Activated B cell treated with CpG ODN at 0.5 μM for 24 hours (primary cell): ENCODE measurements at places on chromosomes 12 and 14.

- no peak for DNase-seq
Observed at GRCh38 chr12:52946334-52946733, 2.6 kb upstream of the KRT18 start.

- DNase-seq: no peak
Observed at GRCh38 chr12:44848703-44849085, 27.4 kb downstream of the NELL2 start.

- no peak for DNase-seq
Observed at GRCh38 chr12:103852498-103852997, 11.5 kb upstream of the NT5DC3 start.

DNA sequence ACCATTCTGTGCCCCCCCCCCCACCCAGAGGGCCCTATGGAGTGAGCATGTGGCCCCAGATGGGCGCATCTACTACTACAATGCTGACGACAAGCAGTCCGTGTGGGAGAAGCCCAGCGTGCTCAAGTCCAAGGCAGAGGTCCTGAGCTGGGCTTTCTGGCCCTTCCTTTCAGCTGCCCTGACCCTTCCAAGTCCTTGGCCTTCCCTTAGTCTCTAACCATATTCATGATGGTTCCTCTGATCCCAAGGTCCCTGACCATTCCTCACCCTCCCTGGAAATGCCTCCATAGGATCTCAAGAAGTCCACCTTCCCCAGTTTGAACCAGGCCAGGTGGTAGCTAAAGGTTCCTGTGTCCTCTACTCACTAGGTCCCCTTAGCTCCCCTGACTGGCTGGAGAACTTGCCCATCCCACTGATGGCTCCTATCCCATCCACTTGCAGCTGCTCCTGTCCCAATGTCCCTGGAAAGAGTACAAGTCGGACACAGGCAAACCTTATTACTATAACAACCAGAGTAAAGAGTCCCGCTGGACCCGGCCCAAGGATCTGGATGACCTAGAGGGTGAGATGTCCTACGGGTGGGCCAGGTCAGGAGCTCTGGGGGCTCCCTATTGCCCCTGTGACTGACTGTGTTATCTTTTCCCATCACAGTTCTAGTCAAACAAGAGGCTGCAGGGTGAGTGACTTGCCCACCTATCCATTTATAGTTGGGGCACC lies 9.8 kb downstream of the PRPF40B start:
- no peak for DNase-seq

- DNase-seq: no peak
Observed at GRCh38 chr14:97594306-97594705, 797.1 kb downstream of the VRK1 start.

GRCh38 chr14:58978343-58978742 lies 210.1 kb upstream of the DAAM1 start:
- DNase-seq: no peak

GRCh38 chr14:75832621-75833297 lies 149.0 kb downstream of the TGFB3 start:
- no peak for DNase-seq

DNA sequence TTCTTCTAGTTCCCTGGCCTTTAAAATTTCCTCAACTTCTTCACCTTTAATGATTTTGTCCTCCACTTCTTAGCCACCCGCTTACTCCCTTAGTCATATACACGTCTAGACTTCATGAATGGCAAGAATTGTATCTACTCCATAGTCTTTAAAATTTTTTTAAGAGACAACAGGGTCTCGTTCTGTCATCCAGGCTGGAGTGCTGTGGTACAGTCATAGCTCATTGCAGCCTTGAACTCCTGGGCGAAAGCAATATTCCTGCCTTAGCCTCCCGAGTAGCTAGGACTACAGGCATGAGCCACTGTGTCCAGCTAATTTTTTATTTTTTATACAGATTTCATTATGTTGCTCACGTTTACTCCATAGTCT lies 47.9 kb downstream of the BBS10 start:
- no peak for DNase-seq

- no peak for DNase-seq
Observed at GRCh38 chr14:96881713-96882112, 84.5 kb downstream of the VRK1 start.

DNA sequence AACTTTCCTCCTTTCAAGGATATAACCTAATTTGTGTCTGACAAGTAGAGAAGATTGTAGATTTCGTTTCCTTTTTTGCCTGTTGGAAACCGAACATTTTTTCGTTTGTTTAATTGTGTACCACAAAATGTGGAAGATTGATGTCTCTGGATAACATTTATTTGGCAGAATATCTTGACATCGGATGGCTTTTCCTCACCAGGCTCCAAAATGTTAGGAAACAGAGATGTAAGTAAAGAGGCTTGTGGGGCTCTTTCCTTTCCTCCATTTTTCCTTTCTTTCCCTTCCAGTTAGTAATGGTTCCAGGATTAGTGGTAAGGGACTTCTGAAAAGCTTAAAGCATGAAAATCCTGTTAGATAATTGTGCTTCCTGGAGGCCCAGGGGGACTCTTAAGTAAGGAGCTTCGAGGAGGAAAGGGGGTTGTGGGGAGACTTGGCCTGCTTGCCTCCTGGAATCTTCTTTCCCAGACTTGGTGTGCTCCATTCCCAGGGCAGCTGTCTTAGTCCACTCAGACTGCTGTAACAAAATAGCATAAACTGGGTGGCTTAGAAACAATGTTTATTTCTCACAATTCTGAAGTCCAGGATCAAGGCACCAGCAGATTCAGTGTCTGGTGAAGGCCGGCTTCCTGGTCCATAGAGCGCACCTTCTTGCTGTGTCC lies 243.1 kb upstream of the PWP1 start:
- DNase-seq: no peak

DNA sequence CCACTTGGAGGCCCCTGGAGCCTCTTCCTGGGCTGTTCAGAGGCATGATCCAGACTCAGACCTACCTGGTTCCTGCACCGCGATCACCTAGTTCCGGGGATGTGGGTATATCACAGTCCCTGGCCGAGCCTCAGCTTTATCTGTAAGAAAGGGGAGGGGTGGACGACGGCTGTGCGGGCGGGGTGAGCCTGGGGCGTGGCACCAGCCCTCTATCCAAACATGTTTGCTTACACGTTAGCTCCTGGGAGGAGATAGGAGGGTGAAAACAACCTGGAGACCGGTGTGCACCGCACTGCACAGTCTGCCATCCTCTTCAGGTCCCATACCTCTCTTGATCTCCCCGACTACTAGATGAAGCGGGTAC lies 1.2 kb downstream of the ANKRD9 start:
- no peak for DNase-seq

DNA sequence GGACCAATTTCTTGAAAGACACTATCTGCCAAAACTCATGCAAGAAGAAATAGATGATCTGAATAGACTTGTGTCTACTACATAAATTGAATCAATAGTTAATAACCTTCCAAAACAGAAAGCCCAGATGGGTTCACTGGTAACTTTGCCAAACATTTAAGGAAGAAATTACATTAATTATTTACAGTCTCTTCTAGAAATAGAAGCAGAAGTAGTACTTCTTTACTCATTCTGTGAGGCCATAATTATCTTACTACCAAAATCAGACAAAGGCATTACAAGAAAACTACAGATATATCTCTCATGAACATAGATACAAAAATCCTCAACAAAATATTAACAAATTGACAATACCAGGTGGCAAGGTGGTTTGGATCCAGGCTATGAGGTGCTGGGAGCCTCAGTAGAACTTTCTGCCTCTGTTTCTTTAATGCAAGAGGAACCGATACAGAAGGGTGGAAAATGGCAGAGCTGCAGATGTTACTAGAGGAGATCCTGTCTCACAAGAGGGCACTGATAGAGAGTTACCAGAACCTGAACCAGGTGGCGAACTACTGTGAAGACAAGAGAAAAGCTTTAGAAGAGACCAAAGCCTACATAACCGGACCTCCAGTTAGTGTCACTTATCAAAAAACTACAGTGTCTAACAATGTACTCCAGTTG lies 33.7 kb upstream of the KTN1 start:
- DNase-seq: no peak

DNA sequence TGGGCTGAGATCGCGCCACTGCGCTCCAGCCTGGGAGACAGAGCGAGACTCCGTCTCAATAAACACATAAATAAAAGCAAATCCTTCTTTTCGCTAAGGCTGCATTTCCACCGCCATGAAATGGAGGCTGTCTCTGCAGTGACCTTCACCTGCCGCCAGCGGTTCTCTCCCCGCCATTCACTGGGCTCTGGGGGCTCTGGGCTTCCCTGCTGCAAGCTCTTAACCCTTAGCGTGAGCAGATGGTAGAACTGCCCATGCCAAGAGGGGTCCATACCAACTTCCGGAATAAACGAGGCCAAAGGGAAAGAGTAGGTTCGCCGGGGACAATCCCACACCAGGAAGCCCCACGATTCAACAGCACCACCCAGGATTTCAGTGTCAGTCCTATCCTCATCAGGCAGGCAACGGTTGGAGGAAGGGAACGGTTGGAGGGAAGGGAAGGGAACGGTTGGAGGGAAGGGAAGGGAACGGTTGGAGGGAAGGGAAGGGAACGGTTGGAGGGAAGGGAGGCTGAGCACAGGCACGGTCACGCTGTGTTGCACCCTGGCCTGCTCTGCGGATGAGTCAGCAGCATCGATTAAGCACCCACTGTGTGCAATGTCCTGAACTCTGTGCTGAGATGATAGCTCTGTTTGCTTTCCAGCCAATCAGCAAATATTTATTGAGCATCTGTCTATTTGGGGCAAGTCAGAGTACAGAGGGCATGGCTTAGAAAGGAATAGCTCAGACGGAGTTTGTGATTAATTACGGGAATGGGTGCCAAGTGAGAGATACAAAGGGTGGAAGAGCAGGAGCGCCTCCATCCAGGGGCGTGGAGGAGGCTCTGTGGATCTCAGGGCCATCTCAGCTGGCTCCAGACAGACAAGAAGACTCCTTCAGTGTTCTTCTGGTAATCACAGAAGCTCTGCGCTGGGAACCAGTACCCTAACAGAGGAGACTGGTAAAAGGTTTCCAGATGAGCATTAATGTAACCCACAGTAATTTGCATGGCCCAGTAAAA lies 77.9 kb downstream of the NINJ2 start:
- DNase-seq: no peak

DNA sequence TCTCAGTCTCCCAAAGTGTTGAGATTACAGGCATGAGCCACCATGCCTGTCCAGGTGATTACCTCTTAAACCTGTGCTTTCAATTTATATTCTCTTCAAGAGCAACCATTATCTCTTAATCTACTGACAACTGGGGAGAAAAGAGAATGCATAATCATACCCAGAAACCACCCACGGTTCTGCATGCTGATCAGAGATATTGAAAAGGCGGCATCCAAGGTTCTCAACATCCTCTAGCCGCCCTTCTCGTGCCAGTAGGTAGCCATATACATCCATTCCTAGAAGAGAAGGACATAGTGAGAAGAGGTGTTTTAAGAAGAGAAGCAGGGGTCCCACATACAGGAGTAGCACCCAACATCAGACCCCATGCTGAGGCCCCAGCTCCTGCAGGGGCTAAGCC lies 20.8 kb downstream of the ANAPC7 start:
- DNase-seq: no peak

DNA sequence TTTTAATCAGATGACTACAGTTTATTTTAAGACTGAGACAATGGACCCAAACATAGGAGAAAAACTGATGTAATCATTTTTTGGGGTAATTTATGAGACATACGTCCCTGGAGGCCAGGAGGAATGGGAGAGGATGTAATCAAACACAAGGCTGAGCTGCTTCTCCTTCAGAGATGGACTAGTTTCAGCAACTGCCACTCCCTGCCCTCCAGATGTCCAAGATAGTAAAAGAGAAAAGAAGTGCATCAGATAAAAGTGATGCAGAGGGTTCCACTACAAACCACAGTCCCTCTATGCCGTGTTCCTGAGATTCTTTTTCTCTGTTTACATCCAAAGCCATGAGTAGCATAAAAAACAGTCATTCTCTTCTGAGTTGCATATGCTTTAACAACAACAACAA lies 101.1 kb downstream of the DACT1 start:
- DNase-seq: no peak

- DNase-seq: no peak
Observed at GRCh38 chr12:122884860-122885259, 11.1 kb downstream of the VPS37B start.

GRCh38 chr12:15580431-15580830 lies 208.8 kb downstream of the EPS8 start:
- DNase-seq: no peak

GRCh38 chr12:78571953-78572352 lies 292.6 kb upstream of the SYT1 start:
- DNase-seq: no peak

- no peak for DNase-seq
Observed at GRCh38 chr14:97976861-97977260, 1179.7 kb downstream of the VRK1 start.

DNA sequence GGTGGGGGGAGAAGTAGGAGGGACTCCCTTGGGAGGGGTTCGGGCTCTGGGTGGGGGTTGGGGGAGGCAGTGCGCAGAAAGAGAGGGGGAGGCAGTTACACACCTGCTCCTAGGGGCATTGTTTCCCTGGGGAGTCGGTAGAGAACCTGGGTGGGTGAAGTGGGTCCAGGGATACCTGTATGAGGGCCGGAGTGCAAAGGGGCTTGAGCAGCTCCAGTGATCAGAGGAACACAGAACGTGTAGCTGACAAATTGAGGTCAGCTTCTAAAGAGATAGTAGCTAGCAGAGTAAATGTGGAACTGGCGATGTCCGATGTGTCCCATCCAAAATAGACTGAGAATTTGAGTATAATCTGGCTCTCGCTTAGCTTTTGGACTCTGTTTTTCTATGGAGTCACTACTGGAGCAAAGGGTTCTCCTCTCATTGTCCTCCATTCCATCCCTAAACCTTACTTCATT lies 502 bp downstream of the SMARCD1 start:
- DNase-seq: no peak

GRCh38 chr14:36996133-36996856 lies 176.1 kb downstream of the SLC25A21 start:
- no peak for DNase-seq

- DNase-seq: no peak
Observed at GRCh38 chr14:51845811-51846210, 14.6 kb upstream of the GNG2 start.

DNA sequence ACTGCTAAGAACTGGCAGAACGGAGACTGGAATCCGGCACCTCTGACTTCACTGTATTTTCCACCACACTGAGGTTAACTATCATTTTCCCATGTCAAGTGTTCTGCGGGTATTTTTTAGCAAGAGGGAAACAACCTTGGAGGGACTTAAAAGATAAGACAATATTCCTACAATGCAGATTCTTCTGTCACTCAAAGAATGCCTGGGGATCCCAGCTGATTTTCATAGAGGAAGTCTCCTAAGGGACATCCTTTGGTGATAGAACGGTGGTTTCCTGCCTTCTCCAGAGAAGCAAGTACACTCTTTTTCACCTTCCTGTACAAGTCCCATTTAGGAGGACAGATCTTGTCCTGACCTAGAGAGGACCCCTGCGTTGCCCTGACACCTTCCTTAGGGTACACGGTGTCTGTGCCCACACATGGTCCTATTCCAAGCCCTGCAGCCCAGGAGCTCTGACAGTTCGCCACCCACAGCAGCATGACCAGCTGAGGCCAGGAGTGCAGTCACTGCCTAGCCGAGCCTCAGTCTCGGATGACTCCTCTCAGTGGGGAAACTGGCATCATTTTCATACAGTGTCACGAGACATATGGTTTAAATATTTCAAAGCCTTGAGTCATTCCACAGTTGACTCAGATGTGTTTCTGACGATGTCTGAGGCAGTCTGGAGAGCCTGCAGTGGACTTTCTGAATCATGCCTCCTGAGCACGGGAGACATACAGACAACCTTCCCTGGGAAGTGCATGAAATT lies 181.3 kb upstream of the FKBP4 start:
- no peak for DNase-seq
